Stimulated activated CD4-positive, alpha-beta T cell treated with anti-CD3 and anti-CD28 coated beads, Interleukin-1b, Interleukin-23, amount 100 ng/mL, for 24 hours (primary cell): ENCODE measurements at places on chromosomes 5 and 9.

DNA sequence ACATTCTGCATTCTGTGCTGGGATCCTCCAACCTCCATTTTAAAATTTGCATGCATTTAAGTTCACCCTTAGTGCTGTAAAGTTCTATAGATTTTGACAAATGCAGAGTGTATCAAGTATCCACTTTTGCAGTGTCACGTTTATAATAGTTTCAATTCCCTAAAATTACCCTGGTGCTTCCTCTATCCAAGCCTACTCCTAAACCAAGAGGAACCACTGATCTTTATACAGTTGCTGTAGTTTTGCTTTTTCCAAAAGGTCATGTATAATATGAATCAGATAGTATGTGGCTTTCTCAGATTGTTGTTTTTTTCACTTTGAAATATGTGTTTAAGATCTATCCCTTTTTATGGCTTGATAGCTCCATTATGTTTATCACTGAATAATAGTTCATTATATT, 468.4 kb upstream of the CDH6 start:
- no peak for DNase-seq

GRCh38 chr5:137462816-137463520, 36.2 kb downstream of the SPOCK1 start:
- DNase-seq = no peak

- no peak for DNase-seq
Observed at GRCh38 chr5:35183556-35183955, 46.7 kb downstream of the PRLR start.

DNA sequence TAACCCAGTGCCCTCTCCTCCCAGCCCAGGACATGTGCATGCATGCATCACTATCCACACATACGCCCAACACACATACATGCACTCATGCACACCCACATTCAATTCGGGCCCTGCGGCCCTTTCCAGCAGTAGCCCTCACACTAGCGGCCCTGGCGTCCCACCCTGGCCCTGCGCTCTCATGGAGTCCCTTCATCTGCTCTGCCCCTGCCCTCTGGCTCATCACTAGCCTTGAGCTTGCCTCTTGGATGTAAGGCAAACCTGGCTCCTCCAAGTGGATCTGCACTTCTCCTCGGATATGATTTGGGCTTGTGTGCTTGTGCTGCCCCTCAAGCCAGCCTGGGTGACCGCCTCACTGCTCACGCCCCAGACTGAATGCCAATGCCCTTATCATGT, 147.2 kb downstream of the SEC61B start:
- DNase-seq = no peak

DNA sequence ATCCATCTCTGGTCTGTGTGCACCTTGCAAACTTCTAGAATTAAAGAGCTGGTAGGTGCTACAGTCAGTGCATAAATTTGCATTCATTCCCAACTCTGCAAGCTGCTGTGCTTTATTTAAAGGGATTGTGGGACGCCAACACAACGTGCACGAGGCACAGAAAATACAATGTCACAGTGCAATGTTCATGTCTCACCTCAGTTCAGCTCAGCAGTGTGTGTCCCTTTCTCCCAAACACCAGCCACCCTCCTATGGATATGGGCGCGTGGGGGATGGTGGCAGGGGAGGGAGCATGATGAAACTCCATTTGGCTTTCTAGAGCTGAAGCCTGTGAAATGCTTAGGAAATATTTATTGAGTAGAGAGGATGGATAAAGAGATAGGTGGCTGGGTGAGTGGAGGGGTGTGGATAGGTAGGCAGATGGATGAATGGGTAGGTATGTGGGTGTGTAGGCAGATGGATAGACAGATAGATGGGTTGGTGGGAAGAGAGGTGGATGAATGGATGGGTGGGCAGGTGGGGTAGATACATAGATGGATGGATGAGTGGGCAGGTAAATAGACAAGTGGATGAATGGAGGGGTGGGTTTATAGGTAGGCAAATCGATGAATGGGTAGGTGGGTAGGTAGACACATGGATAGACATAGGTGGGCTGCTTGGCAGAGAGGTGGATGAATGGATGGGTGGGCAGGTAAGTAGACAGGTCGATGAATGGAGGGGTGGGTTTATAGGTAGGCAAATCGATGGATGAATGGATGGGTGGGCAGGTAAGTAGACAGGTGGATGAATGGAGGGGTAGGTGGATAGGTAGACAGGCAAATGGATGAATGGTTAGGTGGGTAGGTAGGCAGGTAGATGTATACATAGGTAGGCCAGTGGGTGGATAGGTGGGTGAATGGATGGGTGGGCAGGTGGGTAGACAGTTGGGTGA, 92.7 kb upstream of the FCN2 start:
- no peak for DNase-seq

DNA sequence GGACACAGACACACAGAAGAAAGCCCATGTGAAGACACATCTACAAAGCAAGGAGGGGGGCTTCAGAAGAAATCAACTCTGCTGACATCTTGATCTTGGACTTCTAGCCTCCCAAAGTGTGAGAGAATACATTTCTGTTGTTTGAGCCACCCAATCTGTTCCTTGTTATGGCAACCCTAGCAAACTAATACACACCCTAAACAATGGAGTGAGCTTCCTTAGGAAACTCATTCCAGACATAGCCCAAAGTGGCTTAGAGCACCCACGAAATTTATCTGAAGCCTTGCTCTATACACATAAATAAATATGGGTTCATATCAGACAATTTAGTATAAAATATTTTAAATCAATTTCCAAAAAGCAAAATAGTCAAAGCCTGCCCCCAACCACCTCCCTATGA, 7.6 kb upstream of the TBC1D2 start:
- no peak for DNase-seq

- DNase-seq = no peak
Observed at GRCh38 chr9:78132701-78133058, 101.1 kb upstream of the GNAQ start.

- DNase-seq = no peak
Observed at GRCh38 chr9:81289622-81290021, 399.7 kb downstream of the TLE1 start.

- DNase-seq = no peak
Observed at GRCh38 chr5:173932695-173933139, 44.6 kb downstream of the CPEB4 start.

DNA sequence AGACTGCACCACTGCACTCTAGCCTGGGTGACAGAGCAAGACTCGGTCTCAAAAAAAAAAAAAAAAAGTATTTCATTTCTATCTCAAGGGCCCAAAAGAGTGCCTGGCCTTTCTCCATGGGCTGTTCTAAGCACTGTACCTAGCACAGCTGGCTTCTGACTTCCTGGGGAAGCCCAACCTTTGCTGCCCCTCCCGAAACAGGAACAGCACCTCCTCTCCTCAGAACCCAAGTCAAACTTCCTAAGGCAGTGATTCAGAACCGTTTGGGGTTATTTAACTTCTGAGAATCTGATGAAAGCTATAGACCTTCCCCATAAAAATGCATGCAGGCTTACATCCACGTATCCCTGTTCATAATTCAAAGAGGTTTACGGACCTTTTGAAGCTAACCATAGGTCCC, 57.8 kb downstream of the NRG2 start:
- DNase-seq = no peak

- no peak for DNase-seq
Observed at GRCh38 chr5:109309326-109310063, 100.3 kb downstream of the PJA2 start.

DNA sequence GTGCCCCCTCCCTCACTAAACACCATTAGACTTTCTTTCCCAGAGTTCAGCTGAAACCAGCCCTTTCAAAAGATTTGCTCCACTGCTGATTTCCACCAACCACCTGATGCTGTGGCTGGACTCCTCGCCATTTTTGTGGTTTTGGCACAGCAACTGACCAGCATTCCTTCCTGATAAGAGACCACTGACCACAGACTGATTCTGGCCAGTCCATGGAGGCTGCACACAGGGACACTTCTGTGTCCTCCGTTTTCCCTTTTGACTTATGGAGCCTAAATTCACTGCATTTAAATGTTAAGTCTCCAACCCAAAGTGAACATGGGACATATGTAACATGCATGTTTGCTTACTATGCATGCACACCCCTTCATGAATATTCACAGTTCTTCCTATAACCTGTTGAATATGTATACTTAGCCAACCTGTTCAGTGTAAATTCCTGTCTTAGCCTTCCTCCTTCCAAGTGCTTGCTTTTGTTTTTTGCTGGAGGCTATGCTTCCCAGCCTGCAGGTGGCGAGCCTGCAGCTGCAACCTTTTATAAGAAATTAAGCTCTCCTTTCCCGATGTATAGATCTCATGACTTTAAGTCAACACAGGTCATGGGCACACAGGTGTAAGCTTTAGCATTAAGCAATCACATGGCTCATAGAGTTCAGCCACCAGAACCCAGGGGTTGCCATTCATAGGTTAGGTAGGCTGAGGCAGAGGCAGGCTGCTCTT, 78.7 kb downstream of the ACTL7B start:
- no peak for DNase-seq

DNA sequence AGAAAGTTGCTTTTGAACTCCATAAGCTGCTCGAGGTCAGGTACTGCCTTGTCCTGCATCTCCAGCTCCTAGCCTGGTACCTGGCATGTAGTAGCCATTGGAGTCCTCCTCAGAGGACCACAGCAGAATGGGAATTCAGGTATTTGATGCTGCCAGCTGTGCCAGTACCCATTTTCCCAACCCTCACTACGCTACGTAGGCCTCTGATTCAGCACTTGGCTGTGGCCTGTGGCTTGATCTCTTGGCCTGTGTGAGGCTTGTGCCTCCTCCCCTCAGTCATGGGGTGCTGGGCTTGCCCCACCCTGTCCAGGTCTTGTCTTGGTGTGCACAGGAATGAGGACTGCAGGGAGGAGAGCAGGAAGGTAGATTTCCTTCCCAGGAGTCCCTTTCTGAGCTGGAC, 11.8 kb downstream of the OTULIN start:
- no peak for DNase-seq

DNA sequence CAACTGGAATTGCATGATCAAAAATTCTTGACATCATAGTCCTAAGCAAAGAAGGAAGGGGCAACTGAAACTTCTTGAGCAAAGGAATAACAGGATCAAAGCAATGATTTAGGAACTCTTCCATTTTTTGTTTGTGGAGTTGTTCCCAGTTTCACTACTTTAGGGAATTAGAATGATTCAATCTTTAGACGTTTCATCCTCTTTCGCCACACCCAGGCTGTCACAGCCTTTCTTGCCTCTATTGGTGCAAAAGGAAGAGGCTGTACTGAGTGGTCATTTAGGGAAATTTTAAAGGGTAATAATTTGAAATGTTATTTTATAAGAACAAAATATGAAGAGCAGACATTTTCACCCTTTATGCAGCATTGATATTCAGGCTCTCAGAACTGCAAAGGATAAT, 1026.0 kb upstream of the ARRDC3 start:
- no peak for DNase-seq

- DNase-seq = no peak
Observed at GRCh38 chr9:82764061-82764668, 298.8 kb downstream of the RASEF start.

DNA sequence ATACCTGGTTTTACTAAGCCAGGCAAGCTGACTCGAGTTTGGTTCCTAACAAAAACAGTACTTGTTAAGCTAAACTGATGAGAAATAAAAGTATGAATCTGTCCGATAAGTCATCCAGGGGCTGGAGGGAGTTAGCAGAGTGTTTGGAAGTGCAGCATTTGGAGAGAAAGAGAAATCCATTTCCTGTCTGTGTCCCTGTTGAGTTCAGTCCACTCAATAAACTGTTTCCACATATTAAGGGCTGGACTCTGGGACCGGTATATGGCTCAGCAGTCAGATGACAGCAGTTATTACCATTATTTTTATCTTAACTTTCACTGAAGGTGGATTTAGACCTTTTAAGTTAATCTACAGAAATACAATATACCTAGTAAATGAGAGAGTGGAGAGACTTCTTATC, 130.6 kb upstream of the ADRA1B start:
- DNase-seq = no peak

- DNase-seq = no peak
Observed at GRCh38 chr5:25414742-25415141, 770.0 kb upstream of the CDH10 start.

DNA sequence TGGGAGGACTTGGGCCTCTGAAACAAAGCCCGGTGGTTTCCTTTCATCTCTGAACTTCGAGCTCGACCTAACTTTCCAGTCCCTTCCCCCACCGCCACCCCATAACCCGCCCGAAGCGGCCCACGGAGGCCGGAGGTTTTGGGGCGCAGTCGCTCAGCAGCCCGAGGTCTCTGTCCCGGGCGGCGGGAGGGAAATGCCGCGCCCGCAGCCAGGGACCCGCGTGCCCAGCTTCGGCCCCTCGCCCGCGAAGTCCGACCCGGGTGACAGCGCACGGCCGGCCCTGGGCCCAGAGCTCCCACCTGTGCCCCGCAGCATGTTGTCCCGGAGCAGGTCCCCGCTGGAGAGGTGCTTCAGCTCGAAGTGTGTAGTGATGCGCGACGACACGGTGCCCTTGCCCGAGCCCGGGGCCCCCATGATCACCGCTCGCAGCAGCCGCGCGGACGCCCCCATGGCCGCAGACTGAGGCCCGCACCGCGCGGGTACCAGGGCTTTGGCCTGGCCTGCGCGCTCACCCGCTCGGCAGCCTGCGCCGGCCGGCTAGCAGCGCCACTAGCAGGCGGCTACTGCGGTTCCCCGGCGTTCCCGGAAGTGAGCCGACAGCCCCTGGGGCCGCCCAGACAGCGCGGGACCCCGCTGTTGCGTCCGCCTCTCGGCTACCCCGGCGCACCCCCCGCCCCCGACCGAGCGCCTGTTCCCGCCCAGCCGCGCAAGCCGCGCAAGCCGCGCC, at the start of gene AK3:
TSS of gene AK3 (minus strand) at position 565 of the 727 bp plus-strand sequence. CDS start at position 450, 115 bp downstream.
- peak; percentile 47 for DNase-seq

- peak; percentile 18 for DNase-seq
Observed at GRCh38 chr9:112487008-112487798, 576 bp downstream of the KIAA1958 start.

DNA sequence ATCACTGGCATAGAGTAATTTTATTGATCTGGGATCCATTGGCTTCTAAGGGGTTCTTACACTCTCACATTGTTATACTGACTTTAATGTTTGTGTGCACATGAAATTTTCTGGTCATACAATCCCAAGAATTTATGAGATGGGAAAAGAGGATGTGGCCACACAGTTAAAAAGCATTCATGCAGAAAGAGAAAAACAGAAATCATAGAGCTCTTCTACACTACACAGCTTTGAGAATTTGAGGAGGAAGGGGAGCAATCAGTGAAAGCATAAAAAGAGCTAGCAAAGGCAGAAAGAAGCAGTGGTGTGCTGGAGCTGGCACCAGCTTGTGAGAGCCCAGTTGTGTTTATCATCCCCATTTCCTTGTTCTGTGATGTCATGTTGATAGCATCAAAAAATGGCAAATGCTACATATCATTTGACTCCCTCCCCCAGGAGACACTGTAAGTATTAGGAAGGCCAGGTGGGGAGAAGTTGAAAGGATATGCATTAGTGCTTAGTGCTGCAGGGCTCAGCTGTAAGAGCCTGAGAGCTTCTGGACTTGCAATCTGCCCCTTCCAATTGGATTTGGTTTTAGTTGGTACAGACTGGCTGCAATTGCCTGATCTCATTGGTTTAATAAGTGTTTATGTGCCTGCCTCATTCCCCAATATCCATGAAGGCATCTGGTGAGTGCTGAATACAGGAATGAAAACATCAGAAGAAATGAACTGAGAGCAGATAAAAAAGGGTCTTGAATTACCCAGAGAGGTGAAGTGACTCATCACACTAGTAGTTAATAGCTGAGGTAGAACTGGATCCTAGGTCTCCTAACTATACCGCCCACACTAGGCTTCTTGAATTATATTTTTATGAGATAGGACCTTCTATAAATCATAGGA, 30.9 kb downstream of the RHOBTB3 start:
- no peak for DNase-seq
